ENCODE measurements at places on chromosomes 12 and 14.

- DNase-seq = no peak
These were observed 85.4 kb downstream of the WSCD2 start for GRCh38 chr12:108214486-108214885.

- DNase-seq = no peak
These were observed 45.3 kb upstream of the HECTD1 start for GRCh38 chr14:31252865-31253264.

GRCh38 chr12:42631513-42631912, 42.0 kb upstream of the PRICKLE1 start:
- no peak for DNase-seq

GRCh38 chr12:68467514-68467913, 135.4 kb upstream of the MDM1 start:
- DNase-seq = no peak

DNA sequence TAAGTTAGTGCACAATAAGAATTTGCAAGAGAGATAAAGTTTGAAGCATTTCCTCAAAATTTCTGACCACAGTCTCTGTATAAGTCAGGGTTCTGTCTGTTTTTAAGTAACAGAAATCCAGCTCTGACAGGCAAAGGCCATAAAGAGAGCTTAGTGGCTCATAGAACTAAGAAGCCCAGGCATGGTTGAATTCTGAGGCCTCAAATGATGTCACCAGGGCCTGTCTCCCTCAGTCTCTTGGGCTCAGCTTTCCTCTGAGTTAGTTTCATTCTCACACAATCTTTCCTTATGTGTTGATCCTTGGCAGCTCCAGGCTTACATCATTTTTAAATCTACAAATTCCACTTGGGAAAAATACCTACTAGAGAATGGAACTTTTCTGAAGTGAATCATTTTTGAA, 173.4 kb upstream of the ATP2B1 start:
- DNase-seq = no peak

DNA sequence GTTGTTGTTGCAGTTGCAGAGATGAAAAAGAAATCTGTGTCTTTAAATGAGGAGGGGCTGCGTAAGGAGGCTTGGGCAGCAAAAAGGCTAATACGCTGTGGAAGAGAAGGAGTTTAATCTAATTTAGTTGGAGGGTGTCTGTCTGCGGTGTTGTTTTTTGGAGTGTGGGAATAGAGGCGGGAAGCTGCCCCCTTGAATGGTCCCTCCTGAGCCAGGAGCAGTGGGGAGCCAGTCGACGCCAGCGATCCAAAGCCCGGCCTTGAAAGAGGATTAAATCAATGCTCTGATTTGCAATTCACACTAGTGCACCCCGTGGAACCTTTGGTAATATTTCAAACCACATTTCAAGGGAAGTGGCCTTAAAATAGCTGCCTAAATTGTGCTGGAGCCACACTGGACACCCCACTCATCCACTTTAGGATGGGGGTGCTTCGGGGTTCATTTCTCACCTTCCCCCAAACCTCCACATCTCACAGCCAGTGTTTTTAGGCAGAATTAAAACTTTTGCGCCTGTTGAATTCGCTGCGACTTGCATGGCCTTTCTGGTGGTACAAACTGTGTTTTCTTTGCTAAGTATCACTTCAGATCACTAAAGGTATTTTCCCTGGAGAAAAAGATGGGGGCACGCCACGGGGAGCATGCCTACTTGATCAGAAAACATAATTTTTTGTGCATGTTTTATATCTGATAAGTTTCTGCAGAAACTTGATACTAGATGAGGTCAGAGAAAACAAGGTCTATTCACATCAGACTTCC, 4.1 kb upstream of the FZD10 start:
- DNase-seq = no peak

DNA sequence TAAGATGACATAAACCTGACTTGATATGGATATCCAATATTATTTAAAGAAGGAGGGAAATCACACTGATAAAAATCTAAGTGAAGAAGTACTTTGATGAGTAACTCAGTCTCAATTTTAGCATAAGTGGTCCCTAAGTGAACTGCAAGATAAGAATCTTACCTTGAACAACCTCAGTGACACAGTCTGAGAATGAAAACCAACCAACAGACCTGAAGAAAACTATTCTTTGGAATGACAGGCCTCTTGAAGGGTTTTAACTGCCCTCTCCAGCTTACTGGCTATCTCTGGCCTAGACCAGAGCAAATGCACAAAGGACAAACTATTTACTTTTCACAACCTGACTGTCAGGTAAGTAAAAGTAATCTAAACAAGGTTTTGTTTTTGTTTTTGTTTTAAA, 44.7 kb downstream of the CPM start:
- DNase-seq = no peak
